ENCODE measurements at places on chromosomes 1 and 21.

GRCh38 chr1:215360758-215361157, 206.3 kb upstream of the KCTD3 start:
- DNase-seq: no peak

- no peak for DNase-seq
Measured at GRCh38 chr1:41884256-41885230, 34.2 kb downstream of the HIVEP3 start.

DNA sequence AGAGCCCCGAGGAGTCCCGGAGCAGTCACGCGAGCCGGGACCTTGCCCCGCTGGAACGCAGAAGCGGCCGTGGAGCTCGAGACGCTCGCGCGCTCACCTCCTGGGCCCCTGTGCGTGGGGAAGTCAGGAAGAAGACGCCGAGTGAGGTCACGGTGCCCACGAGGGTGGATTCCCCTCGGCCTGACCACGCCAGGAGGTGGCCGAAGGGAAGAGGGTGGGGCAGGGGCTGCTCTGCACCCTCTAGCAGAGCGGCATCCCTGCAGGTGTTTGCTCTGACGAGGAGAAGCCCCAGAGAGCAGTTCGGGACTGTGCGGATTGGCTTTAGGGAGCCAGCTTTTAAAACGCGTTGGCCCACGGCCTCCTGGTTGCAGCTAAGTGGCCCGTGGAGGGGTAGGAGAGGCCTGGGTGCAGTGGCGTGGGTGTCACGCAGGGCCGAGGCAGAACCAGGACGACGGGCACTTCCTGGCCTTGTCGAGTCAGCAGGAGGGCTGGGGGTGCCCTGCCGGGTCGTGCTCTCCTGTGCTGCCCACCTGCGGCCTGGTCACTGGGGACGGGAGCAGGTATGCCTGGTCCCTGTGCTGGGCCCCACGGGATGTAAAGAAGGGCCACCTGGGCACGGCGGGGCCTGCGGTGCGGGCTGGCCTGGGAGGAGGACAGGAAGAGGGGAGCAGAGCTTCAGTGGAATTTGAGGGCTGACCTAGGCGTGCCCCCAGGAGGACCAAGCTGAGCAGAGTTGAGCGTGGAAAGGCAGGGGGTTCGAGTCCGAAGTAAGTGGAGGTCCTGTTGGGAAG, 1.0 kb downstream of the PDXK start:
- no peak for DNase-seq

GRCh38 chr1:22955146-22955545, 17.5 kb downstream of the LACTBL1 start:
- DNase-seq: no peak

- DNase-seq: no peak
Measured at GRCh38 chr1:189432753-189433152, 1044.9 kb downstream of the BRINP3 start.

DNA sequence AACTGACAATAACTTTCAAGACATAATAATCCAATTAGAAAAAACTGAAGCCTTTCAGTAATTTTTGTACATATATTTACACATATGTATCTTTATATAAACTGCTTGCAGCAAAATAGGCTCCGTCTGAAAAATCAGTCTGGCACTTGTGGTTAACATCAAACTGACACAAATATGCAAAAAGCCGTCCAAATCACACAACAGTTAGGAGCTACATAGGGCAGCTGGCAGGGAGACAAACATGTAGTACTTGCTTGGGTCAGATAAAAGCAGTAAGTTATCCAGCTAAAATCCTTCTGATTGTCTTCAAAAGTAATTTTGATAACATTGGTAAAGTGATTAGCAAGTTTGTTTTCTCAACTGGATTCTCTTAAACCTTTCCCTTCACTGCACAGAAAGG, 14.7 kb upstream of the GUCA2A start:
- DNase-seq: no peak

GRCh38 chr1:113246929-113247328, 143.4 kb upstream of the MAGI3 start:
- DNase-seq: no peak

GRCh38 chr1:8763888-8764287, 53.6 kb downstream of the RERE start:
- DNase-seq: no peak

- no peak for DNase-seq
Measured at GRCh38 chr1:26858891-26859640, 3.9 kb upstream of the SFN start.

GRCh38 chr21:42861311-42861847, 18.0 kb downstream of the WDR4 start:
- no peak for DNase-seq

DNA sequence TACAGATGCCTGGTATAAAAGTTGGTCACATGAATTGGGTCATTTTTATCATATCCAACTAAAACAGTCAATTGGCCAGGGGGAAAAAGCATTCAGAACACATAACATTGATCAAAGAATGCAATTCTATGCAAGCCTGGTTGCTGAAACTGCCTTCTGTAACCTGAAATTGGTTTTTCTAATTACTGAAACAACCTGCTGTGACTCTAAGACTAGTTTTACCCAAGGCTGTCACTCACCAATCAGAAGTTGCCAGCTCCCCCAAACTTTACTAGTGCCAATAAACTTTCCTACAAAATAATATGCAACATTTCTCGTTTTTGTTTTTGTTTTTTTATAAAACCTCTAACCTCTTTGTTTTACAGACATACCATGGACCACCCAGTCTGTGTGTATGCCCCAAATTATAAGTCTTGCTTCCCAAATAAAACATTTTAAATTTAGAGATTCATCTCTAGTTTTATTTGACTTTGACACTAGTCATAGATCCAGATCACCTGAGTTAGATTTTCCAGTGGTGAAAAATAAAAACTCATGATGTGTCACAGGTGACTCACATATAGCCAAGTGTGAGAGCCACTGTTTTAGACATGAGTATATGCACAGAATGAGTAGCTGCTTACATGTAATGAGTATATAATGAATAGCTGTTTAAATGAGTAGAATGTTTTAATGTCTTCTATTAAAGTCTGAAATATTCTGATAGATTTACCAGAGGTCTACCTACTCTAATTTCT, 64.2 kb upstream of the CR2 start:
- no peak for DNase-seq

GRCh38 chr1:183025782-183026774, 2.9 kb downstream of the LAMC1 start:
- no peak for DNase-seq

DNA sequence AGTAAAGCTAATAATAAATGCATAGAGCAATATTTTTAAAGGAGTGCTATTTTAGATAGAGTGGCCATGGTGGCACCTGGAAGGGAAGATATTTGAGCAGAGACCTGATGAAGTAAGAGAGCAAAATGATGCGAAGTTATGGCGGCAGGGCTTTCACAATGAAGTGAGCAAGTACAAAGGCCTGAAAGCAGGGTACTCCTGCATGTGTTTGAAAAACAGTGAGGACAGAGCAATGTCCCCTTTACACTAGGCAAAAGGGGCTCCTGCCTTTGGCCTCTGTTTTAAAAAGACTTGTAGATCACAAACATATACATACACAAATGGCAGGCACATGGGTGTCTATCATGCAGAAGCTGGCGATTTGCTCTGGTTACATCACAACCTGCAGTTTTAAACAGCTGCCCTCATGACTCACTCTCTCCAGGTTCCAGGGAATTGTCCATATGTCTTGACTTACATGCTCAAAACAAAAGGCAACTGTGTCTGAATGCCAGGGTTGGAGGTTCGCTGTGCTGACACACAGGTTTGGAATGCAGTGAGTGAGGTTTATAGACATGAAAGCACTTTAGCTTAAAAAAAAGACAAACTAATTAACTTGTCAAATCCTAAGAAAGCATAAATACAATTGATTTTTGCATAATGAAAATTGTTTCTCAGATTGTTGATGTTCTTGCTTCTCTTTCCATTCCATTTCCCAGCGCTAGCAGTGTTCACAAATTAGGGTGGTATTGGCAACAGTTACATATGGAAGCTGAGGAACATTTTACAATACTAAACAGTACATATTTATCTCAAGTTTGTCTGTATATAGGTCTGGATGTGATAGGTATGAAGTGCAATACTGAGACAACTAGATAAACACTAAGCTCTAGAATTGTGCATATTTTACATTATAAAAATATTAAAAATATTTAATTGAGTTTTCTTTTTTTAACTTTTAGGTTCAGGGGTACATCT, 313.9 kb downstream of the BARHL2 start:
- no peak for DNase-seq

GRCh38 chr1:218485241-218485928, 140.2 kb downstream of the TGFB2 start:
- DNase-seq: no peak

- no peak for DNase-seq
Measured at GRCh38 chr1:98468111-98468717, 193.3 kb upstream of the SNX7 start.

GRCh38 chr1:150567341-150567716, 12.1 kb downstream of the MCL1 start:
- DNase-seq: no peak

GRCh38 chr1:55658917-55659316, 443.8 kb upstream of the USP24 start:
- no peak for DNase-seq

Data from stimulated activated CD8-positive, alpha-beta memory T cell treated with anti-CD3 and anti-CD28 coated beads, Interleukin-15, amount 100 ng/mL, for 24 hours (primary cell).